ENCODE measurements at places on chromosomes 6 and 20.

DNA sequence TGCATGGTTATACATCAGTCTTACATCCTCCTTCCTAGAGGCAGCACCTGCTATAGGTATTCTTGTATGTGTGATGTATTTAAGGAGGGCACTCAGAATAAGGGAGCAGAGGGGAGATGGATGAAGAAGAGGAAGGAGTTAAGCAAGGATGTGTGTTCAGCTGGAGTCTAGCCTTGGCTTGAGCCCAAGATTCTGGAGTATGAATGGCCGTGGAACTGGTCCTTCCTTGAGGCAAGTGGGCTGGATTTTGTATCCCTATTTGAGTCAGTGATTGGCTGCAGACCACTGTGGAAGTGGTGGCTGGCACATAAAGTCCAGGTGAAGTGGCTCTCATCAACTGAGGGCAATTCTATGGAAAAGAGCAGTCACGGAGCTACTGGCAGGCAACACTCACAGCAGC lies 112.0 kb upstream of the RNF24 start:
- no peak for DNase-seq

GRCh38 chr6:72559555-72559954 lies 62.3 kb upstream of the KCNQ5 start:
- DNase-seq = no peak

- no peak for DNase-seq
These were observed 145.5 kb upstream of the ZNF217 start for GRCh38 chr20:53738945-53739798.

DNA sequence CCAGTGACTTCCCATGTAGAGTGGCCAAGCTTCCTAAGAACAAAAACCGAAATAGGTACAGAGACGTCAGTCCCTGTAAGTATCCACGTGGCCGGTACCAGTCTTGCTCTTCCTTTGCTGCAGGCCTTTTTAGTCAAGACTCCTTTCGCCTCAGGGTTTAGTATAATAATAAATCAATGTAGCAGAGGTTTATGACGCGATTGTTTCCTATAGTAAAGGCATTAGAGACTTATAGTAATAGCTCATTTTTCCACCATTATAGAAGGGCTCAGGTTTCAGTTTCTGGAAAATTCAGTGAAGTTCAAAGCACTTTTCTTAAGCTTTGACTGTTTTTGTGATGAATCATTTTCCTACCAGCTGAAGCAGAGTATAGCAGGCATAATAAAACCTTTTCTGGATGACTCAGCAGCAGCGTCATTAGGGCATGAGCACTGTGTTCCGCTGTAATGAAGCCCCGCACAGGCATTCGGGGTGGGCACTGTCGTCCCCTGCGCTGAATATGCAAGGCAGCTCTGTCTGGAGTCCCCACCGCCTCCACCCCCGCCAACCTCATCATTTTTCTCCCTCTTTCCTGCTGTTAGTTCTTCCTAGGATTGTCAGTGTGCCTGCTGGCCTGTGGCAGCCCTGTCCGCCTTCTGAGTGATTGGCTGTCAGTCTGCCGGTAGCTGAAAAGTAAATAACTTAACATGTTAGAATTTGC lies 51.3 kb downstream of the PTPN1 start:
- no peak for DNase-seq

DNA sequence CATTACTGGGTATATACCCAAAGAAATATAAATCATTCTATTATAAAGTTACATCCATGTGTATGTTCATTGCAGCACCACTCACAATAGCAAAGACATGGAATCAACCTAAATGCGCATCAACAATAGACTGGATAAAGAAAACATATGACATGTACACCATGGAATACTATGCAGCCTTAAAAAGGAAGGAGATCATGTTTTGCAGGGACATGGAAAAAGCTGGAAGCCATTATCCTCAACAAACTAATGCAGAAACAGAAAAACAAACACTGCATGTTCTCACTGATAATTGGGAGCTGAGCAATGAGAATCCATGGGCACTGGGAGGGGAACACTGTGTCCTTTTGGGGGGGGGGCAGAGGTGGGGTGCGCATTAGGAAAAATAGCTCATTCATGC lies 50.9 kb upstream of the HLA-G start:
- no peak for DNase-seq

GRCh38 chr6:157434349-157435033 lies 53.5 kb downstream of the ZDHHC14 start:
- DNase-seq = no peak

DNA sequence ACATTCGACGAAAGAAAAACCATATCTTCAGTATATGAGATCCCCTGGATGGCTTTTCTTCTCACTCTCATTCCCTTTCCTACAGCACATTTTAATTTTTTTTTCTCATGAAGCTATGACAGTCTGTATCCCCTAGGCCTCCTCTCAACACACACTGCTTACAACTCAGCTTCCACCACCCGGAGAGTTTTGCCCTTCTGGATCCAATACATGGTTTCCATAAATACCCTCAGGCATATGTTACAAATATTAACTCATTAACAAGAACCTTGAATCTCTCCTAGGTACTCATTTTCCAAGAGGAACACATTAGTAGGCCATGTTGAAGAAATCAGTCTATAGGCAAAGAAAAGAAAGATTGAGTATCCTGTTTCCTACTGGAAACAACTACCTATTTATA lies 44.0 kb downstream of the PAK5 start:
- no peak for DNase-seq

GRCh38 chr20:59398537-59399205 lies 98.3 kb downstream of the EDN3 start:
- no peak for DNase-seq

DNA sequence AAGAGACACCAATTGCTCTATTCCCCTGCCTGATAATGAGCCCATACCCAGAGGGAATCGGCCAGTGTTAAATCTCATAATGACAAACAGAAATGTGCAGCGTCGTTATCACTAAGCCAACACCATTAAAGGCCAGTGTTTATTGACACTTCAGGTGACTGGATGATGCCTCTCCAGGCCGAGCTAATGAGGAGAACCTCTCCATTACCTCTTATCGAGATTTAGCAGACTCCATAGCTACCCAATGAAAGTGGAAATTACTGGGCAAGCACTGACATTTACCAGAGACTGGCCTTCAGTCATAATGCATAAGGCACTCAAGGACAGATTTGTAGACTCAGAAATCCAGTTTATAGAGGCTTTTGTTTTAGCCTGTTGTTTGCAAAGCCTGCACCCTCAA lies 669.5 kb downstream of the MAFB start:
- no peak for DNase-seq

DNA sequence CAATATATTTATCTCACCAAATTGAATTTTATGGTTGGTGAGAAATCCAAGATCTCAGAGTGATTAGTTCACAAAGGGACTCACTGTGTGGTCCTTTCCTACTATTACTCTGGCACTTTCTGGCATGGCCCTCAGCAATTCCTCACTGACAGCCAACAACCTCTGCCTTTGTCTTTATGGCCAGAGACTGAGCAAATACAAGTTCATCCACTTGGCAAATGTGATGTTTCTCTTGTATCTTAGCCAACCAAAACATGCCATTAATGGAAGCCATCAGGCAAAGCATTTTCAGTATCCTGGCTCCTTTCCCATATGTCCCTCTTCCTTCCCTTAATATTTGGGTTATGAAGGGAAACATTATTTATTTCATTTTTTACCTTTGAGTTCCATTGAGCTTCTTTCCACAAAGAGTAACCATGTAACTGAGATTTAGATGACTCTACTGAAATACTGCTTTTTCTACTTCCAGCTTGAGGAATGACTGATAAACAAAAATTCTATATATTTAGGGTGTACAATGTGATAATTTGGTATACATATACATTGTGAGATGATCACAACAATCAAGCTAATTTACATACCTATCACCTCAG lies 30.8 kb upstream of the SMLR1 start:
- DNase-seq = no peak

GRCh38 chr20:16098890-16099639 lies 474.2 kb downstream of the KIF16B start:
- DNase-seq = no peak

DNA sequence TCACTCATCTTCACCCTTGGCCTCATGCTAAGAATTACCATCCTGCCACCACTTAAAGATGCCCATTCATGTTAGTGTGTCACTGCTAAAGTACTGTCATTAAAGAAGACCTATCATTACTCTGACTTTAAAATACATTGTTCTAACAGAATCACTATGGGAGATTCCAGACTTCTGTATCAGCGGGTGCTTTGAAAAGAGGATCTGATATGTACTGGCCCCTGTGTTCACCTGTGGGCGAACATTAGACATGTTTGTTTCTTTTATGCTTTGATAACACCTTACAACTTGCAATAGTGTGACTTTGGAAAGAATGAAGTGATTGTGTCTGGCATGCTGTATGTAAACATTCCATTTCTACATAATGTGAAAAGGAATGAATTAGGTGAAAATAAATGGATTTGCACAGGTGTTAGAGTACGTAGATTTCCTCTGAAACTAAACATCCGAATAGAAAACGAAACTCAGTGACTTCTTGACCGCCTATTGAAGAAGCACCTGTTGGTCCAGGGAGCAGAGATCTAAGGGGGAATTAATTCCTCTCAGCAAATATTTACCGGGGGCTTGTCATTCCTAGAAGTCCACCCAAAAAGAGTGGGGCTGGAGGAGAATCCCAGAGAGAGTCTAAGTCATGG lies 132.3 kb downstream of the CARMIL1 start:
- DNase-seq = no peak

- no peak for DNase-seq
These were observed 54.5 kb downstream of the KIF16B start for GRCh38 chr20:16518784-16519084.

DNA sequence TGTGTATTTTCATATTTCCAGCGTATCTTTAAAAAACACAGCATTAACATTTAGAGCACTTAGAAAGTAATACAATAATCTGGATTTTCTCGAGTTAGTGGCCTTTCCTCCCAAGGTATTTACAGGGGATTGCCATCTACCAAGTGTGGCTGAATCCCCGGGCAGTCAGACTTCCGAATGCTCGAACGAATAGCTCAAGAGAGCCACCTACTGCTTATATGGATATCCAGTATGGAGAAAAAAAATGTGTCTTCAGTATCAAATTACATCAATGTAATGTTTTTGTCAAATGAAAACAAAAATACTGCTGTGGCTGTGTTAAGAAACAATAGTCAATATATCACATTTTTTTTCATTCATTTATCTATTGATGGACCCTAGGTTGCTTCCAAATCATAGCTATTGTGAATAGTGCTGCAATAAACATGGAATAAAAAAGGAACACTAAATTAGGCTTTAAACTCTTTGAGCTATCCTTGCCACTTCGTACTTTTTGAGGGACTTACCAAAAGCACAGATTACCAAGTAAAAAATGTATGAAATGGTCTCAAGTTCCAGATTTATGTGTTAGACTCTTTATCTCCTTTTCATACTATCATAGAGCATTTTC lies 654.5 kb upstream of the PTCHD4 start:
- peak; percentile 46 for DNase-seq

DNA sequence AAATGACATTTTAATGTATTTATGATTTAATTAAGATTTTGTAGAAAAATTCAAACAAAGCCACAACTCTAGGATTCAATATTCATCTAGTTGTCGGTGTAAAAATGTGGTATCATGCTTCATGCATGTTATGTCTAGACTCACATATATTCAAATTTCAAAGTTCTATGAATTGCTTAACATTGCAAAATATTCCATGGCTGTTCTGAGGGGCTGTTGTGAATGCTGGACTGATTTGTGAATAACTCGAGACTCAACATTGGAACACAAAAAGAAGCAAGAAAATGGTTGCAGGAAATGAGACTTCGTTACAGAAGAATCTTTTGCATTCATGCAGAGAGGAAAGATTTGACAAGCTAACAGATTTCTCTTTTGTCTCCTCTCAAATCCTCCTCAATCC lies 705.9 kb downstream of the DHX35 start:
- DNase-seq = no peak

DNA sequence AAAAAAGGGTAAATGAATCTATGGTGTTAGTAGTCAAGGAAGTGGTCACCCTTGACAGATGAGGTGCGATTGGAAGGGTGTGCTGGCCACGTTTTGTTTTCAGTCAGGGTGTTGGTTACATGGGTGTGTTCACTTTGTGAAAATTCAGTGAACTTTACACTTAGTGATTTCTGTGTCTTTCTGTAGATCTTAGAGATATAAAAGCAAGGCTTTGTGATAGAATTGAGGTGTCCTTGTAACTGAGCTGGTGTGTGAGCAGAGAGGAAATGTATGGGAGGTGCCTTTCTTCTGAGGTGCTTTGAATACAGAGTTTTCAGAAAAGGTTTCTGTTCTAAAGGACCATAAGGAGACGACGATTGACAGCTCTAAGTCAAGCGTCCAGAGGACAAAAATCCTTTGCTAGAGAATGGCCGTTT lies 90.5 kb downstream of the SAMD3 start:
- DNase-seq = no peak

- DNase-seq = no peak
These were observed 467.4 kb upstream of the PLCB4 start for GRCh38 chr20:8601542-8601912.

- DNase-seq = no peak
These were observed 483.5 kb downstream of the UTRN start for GRCh38 chr6:144768551-144769075.

DNA sequence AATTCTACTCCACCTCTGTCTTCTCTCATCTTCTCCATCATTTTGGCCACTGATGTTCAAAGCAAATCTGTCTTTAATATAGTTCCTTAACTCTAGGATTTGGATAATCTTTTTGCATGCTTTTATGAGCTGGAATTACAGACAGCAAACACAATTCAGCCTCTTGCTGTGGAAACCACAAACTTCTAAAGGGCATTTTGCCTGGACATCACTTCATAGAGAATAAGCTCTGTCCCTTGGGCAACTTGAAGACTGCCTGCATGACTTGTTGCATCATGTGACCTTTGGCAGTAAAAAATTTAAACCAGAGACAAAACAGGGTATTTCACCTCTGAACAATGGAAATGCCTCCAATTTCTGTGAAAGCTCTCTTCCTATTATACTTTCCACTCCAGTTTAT lies 74.1 kb upstream of the HDDC2 start:
- no peak for DNase-seq

DNA sequence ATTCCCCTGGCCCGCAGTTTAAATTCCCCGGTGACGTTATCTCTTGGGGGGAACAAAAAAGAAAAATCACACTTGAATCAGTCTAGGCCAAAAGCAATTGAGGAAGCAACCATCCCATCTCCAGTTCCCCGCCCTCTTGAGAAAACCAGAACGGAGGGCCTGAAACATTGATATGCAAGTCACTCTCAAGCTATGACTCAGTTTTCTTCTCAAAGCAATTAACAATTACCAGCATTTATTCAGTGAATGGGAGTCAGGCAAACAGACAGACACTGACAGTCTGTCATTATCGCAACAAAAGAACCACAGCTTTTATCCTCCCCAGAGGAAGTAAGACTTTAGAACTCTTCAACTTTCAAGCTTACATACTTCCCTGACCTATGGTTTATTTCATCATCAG lies 100.9 kb downstream of the OPRM1 start:
- no peak for DNase-seq

GRCh38 chr6:154578004-154578559 lies 67.6 kb upstream of the CNKSR3 start:
- DNase-seq = no peak

DNA sequence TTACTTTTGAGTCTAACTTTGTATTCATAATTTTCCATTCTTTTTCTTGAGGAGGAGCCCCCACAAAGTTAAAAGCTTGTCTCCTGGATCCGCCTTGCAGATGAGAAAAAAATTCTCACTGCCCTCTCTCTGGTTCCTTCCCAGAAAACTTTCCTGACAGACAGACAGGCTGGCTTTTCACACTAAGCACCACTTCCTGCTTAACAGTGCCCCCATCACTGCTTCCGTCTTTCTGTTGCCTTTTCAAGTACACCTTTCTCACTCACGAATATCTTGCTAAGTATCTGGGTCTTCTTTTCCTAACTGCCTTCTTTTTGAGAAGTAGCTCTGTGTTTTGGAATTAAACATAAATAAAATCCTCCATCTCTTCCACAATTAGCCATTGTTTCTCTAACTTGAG lies 19.8 kb upstream of the LMBRD1 start:
- no peak for DNase-seq

Data from NCI-H1436 (cell line).